ENCODE measurements at places on chromosomes 5 and 9. TPM values are rescaled to one million over a fixed set of nuclear protein-coding genes. Genes with fewer than 3 reads are reported as not detected.
A peak's percentile ranks its signal among the peaks of the same experiment; 100 is the strongest.

The MPDZ gene
- total RNA-seq = 38.8 TPM

The NR4A3 gene
- 23.3 TPM for total RNA-seq

The EGR1 gene
- total RNA-seq = 119 TPM

The GADD45G gene
- 16.2 TPM for total RNA-seq

The ADAMTSL2 gene
- total RNA-seq = 2.0 TPM

GRCh38 chr9:112041536-112042243 lies 133.4 kb downstream of the SUSD1 start:
- H3K4me3 ChIP-seq = no peak overlapping the region
- no peak overlapping the region for H3K27ac ChIP-seq
- no peaks in the 10 kb centered on the region for H3K27me3 ChIP-seq
- H3K36me3 ChIP-seq = no peaks in the 10 kb centered on the region

GRCh38 chr5:175652741-175653663 lies 4.9 kb upstream of the HRH2 start:
- H3K27ac ChIP-seq = no peak overlapping the region
- no peak for DNase-seq
- H3K36me3 ChIP-seq = no peaks in the 10 kb centered on the region
- no peak overlapping the region for H3K4me3 ChIP-seq

DNA sequence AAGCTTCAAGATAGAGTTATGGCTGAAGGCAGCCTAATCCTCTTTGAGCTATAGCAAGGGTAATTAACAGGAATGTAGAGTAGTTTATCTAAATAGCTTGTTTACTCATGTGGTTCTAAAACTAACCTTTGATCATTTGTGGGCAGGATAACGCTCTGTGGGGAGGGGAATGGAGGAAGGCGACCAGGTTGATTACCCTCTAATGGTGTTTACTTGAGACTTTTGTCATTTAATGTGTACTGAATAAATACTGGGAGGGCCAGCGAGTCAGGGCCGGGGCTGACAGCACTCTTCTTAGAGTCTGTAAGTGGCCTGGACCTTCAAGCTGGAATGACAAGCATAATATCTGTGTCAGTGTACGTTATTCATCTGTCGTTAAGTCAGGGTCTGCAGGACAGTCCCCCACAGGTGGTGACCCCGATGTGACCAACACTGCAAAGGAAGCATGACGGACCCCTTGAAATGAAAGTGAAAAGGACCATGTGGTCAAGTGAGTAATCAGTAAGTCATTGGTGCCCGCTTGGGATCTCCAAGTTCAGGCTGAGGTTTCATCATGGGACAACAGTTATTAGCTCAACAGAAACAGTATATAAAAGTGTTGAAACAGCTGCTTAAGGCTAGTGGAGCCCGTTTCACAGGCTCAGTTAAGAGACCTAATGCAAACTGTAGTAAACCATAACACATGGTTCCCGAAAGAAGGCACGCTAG lies 162.6 kb downstream of the CPLANE1 start:
- no peak overlapping the region for H3K27ac ChIP-seq
- no peak overlapping the region for H3K4me3 ChIP-seq
- H3K4me1 ChIP-seq = no peaks in the 10 kb centered on the region
- no peaks in the 10 kb centered on the region for H3K27me3 ChIP-seq

- H3K27ac ChIP-seq = no peak overlapping the region
- no peaks in the 10 kb centered on the region for H3K36me3 ChIP-seq
Observed at GRCh38 chr5:56303511-56303910, 70.4 kb upstream of the ANKRD55 start.

DNA sequence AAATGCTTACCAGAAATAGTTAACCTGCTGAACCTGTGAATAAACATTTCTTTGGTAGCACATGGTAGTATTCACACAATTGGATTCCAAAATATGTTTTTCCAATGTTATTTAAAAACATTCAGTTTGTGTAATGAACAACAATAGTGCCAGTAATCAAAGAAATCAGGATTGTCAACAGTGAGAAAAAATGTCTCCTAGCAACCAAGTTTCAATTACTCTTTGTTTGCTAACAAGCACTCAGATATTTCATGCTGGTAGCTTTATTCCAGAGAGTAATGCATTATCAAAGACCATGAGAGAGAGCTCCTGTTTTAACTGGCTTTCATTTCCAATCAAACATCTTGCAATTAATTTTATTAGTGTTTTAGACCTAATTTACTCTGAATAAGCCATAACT lies 768.1 kb upstream of the GRAMD2B start:
- DNase-seq = no peak
- H3K36me3 ChIP-seq = no peaks in the 10 kb centered on the region
- no peak overlapping the region for H3K27ac ChIP-seq
- H3K4me1 ChIP-seq = peaks cover 11% of the 10 kb centered on the region
- H3K4me3 ChIP-seq = no peak overlapping the region

GRCh38 chr5:179793468-179794139 lies at the start of gene LTC4S:
Gene LTC4S, plus strand, starts transcription at chr5:179793986. Its CDS starts 95 bp downstream, at chr5:179794081.
- H3K27me3 ChIP-seq = no peaks in the 10 kb centered on the region
- peak within 1 kb of the TSS; percentile 94 for H3K27ac ChIP-seq
- H3K4me1 ChIP-seq = peaks cover 45% of the 10 kb centered on the region

DNA sequence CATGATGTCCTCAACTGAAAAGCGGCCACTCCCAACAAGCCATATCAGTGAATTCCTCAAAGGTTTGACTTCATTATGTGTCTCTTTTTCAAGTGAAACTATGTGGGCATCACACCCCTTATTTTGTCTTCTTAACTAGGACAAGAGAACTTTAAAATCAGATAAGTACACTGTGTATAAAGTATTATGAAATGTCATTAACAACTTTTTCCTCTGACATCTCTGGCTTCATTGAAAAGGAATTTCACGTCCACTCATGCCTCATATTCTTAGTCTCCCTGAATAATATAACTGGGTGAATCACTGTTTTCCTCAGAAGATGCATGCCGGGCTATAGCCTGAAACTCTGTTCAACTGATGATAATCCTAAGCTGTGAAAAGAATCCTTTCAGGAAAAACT lies 415.8 kb downstream of the ACTL7B start:
- peaks cover 35% of the 10 kb centered on the region for H3K4me1 ChIP-seq
- H3K27me3 ChIP-seq = no peaks in the 10 kb centered on the region
- H3K27ac ChIP-seq = peak overlapping the region; percentile 51
- no peaks in the 10 kb centered on the region for H3K36me3 ChIP-seq
- no peak for DNase-seq
- H3K4me3 ChIP-seq = no peak overlapping the region

- no peaks in the 10 kb centered on the region for H3K36me3 ChIP-seq
- no peak overlapping the region for H3K4me3 ChIP-seq
Observed at GRCh38 chr9:4114569-4115505, 185.0 kb downstream of the GLIS3 start.

- no peak for DNase-seq
- peaks cover 15% of the 10 kb centered on the region for H3K4me1 ChIP-seq
- no peak overlapping the region for H3K4me3 ChIP-seq
- H3K36me3 ChIP-seq = no peaks in the 10 kb centered on the region
- H3K27ac ChIP-seq = peak overlapping the region; percentile 27
Observed at GRCh38 chr5:71783891-71784290, 64.8 kb downstream of the CARTPT start.

- H3K36me3 ChIP-seq = no peaks in the 10 kb centered on the region
- no peaks in the 10 kb centered on the region for H3K27me3 ChIP-seq
- no peaks in the 10 kb centered on the region for H3K4me1 ChIP-seq
- no peak for DNase-seq
- no peak overlapping the region for H3K27ac ChIP-seq
Observed at GRCh38 chr5:168110870-168111832, 180.3 kb upstream of the WWC1 start.

GRCh38 chr9:129252937-129253802 lies 75.1 kb upstream of the IER5L start:
- no peak for DNase-seq
- H3K27me3 ChIP-seq = no peaks in the 10 kb centered on the region
- peak overlapping the region; percentile 27 for H3K4me3 ChIP-seq
- H3K27ac ChIP-seq = peak overlapping the region; percentile 89
- H3K36me3 ChIP-seq = no peaks in the 10 kb centered on the region

DNA sequence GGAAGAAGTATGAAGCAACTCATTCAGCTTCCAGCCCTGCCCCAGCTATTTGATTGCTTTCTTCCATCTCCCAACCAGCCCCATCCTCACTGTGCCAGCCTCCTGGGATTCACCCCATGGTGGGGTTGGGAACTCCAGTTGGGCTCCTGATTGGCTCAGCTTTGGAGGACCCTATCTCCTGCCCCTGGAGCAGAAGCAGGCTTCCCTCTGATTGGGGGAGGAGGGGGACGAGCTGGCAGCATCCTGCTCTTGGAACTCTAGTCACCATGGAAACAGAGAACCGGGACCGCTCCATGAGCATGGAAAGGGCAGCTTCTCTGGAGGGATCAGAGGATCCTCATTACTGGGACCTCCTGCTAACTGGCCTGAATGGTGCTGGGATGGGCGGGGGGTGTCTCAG lies 2.6 kb downstream of the SLC6A7 start:
- H3K27ac ChIP-seq = no peak overlapping the region
- no peak for DNase-seq
- H3K4me1 ChIP-seq = peaks cover 9% of the 10 kb centered on the region
- H3K36me3 ChIP-seq = no peaks in the 10 kb centered on the region

DNA sequence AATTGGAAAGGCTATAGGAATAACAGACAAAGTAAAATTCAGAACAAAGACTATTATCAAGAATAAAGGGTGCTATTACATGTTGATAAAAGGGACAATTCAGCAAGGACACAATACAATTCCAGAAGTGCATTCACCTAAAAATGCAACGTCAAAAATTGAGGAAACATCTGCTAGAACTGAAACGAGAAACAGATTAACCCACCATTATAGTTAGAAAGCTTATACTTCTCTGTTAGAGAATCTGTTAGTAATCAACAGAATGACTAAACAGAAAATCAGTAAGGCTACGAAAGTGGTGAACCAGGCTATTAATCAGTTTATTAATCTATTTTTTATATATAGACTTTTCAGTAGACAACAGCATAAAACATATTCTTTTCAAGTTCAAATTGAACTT lies 14.8 kb downstream of the FCN1 start:
- no peaks in the 10 kb centered on the region for H3K27me3 ChIP-seq
- no peak overlapping the region for H3K4me3 ChIP-seq
- no peaks in the 10 kb centered on the region for H3K4me1 ChIP-seq
- no peak overlapping the region for H3K27ac ChIP-seq
- H3K36me3 ChIP-seq = no peaks in the 10 kb centered on the region
